ENCODE measurements at places on chromosomes 3 and 15.

- H3K36me3 ChIP-seq = no peaks in the 10 kb centered on the region
- DNase-seq = no peak
- no peak overlapping the region for H3K4me3 ChIP-seq
- no peaks in the 10 kb centered on the region for H3K27me3 ChIP-seq
- H3K4me1 ChIP-seq = peaks cover 28% of the 10 kb centered on the region
Measured at GRCh38 chr15:57575363-57575762, 16.3 kb upstream of the MYZAP start.

DNA sequence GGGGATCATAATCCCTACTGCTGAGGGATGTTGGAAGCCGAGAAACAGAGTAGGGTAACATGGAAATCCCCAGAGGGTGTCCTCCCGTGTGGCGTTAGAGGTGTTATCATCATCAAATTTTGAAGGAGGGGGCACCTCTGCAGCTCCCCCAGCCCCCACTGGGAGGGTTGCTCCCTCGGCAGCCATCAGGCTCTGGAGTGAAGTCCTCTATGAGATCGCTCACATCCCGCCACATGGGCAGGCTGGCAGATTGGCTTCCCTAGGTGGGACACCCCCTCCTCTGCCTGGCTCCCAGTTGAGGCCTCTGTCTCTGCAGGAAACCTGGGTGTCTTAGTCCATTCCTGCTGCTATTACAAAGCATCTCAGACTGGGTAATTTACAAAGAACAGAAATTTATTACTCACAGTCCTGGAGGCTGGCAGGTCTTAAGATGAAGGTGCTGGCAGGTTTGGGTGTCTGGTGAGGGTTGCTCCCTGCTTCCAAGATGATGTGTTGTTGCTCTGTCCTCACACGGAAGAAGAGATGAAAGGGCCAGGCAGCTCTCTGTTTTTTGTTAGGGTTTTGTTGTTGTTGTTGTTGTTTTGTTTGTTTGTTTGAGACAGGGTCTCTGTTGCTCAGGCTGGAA is 120.5 kb downstream of the NUP210 start:
- no peaks in the 10 kb centered on the region for H3K36me3 ChIP-seq
- H3K27ac ChIP-seq = no peak overlapping the region
- no peak overlapping the region for H3K4me3 ChIP-seq
- DNase-seq = no peak
- no peaks in the 10 kb centered on the region for H3K4me1 ChIP-seq

DNA sequence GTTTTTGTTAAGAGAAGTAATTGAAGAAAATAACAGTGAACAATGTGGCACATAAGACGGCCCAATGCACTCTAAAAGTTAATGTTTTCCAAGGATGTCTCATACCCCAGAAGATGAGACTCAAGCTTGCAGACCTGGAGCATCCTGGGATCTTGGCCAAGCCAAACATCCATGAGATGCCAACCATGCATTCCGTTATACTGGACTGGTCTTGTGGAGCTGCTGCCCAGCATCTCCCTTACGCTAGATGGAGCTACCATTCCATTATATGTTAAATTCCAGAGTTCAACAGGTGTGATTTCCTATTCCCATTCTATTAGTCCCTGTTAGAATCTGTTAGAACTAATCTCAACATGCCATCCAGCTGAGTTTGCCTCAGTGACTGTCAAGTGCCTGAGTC is 181.8 kb downstream of the PDCD6IP start:
- H3K27me3 ChIP-seq = no peaks in the 10 kb centered on the region
- no peak overlapping the region for H3K27ac ChIP-seq
- DNase-seq = peak; percentile 21
- no peak overlapping the region for H3K4me3 ChIP-seq

- peak overlapping the region; percentile 75 for H3K27ac ChIP-seq
- peak; percentile 33 for DNase-seq
- H3K4me1 ChIP-seq = peaks cover 49% of the 10 kb centered on the region
- H3K36me3 ChIP-seq = no peaks in the 10 kb centered on the region
Measured at GRCh38 chr15:85010386-85011159, 28.9 kb downstream of the PDE8A start.

DNA sequence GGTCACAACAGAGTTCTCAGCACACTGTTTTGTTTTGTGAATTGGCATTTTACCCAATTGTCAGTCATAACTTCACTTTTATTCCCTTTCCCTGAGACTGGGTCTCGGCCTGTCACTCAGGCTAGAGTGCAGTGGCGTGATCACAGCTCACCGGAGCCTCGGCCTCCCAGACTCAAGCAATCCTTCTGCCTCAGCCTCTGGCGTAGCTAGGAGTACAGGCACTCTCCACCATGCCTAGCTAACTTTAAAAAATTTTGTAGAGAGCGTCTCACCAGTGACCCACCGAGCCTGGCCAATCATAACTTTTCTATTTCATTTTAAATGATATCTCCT is 26.5 kb downstream of the TRIM71 start:
- no peak for DNase-seq
- H3K36me3 ChIP-seq = no peaks in the 10 kb centered on the region
- H3K4me1 ChIP-seq = peaks cover 67% of the 10 kb centered on the region
- no peaks in the 10 kb centered on the region for H3K27me3 ChIP-seq
- H3K27ac ChIP-seq = no peak overlapping the region
- no peak overlapping the region for H3K4me3 ChIP-seq

DNA sequence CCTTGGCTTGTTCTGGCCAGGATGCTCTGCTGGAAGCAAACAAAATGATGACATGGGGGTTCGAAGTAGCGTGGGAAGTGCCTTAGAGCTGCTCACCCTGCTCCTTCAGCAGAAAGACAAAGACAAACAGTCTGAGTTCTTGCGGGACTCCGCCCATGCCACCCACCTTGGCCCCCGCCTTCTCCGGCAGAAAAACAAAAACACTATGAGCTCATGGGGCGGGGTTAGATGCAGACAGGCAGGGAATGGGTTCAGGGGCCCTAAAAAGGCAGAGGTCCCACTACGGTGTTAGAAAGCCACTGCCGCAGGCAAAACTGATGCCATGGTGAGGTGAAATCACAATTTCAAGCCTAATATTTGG is 9.7 kb upstream of the NCKIPSD start:
- H3K4me3 ChIP-seq = no peak overlapping the region
- DNase-seq = no peak
- no peaks in the 10 kb centered on the region for H3K27me3 ChIP-seq
- H3K27ac ChIP-seq = no peak overlapping the region

DNA sequence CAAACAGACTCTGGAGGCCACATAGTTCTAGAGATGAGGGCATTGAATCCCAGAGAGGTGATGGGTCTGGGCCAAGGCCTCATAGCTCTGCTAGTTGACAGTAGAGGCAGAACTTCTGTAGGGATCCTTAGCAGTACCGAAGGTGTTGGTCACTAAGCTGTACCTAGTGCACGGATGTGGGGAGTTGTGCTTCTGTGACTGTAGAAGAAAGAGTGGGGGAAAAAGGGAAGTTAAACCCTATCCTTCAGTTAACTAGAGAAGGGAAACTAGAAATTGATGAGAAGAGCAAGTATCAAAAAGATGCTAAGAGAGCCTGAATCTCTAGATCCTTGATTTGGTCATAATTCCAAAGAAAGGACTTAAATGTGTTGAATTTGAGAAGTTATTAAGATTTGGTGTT is 186.7 kb downstream of the NFKBIZ start:
- H3K27me3 ChIP-seq = no peaks in the 10 kb centered on the region
- H3K4me3 ChIP-seq = no peak overlapping the region
- DNase-seq = no peak
- H3K36me3 ChIP-seq = no peaks in the 10 kb centered on the region

DNA sequence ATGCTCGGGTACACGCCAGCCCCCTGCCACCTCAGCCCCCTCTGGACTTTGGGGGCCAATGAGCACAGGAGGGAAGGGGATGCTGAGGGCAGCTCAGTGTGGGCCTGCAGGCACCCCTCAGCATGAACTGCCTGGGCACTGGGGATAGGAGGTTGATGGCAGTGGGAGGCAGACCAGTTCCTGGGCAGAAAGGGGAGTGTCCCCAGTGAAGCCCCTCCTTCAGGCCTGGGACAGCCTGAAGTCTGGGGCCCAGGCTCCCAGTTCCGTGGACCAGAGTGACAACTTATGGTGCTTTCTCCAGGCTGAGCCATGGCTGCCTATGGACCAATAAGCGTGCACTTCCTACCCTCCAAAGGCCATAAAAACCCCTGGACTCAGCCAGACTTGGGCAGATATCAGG is 63.3 kb upstream of the IMPG2 start:
- H3K27ac ChIP-seq = no peak overlapping the region
- peaks cover 6% of the 10 kb centered on the region for H3K36me3 ChIP-seq
- H3K4me3 ChIP-seq = no peak overlapping the region
- no peaks in the 10 kb centered on the region for H3K4me1 ChIP-seq
- no peaks in the 10 kb centered on the region for H3K27me3 ChIP-seq
- DNase-seq = no peak

DNA sequence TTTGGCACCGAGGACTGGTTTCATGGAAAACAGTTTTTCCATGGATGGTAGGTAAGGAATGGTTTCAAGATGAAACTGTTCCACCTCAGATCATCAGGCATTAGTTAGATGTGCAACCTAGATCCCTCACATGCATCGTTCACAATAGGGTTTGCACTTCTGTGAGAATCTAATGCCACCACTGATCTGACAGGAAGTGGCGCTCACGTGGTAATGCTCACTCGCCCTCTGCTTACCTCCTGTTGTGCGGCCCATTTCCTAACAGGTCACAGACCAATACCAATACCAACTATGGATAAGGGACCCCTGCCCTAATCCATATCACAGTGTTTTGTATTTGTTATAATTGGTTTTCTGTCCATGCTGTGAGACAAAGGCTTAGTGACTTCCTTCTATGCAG is 58.9 kb downstream of the SLMAP start:
- H3K27me3 ChIP-seq = no peaks in the 10 kb centered on the region
- H3K4me1 ChIP-seq = no peaks in the 10 kb centered on the region
- DNase-seq = no peak
- H3K36me3 ChIP-seq = no peaks in the 10 kb centered on the region
- H3K4me3 ChIP-seq = no peak overlapping the region
- no peak overlapping the region for H3K27ac ChIP-seq

DNA sequence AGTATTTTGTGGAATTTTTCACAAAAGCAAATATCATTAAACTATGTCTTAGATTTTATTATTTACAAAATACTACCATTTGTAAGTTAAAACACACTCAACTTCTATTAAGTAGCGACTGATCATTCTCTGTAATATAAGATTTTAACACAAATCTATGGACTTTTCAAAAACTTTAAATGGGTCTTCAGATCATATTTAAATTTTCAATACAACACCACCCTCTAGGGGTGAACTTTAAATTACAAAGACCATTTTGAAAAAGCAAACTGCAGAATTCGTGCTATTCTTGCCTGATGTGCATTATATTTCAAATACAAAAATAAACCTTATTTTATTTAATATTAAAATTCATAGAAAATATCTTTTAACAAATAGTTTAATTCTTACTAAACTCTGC is 8.2 kb upstream of the VGLL4 start:
- H3K27ac ChIP-seq = no peak overlapping the region
- no peak overlapping the region for H3K4me3 ChIP-seq
- no peaks in the 10 kb centered on the region for H3K27me3 ChIP-seq

DNA sequence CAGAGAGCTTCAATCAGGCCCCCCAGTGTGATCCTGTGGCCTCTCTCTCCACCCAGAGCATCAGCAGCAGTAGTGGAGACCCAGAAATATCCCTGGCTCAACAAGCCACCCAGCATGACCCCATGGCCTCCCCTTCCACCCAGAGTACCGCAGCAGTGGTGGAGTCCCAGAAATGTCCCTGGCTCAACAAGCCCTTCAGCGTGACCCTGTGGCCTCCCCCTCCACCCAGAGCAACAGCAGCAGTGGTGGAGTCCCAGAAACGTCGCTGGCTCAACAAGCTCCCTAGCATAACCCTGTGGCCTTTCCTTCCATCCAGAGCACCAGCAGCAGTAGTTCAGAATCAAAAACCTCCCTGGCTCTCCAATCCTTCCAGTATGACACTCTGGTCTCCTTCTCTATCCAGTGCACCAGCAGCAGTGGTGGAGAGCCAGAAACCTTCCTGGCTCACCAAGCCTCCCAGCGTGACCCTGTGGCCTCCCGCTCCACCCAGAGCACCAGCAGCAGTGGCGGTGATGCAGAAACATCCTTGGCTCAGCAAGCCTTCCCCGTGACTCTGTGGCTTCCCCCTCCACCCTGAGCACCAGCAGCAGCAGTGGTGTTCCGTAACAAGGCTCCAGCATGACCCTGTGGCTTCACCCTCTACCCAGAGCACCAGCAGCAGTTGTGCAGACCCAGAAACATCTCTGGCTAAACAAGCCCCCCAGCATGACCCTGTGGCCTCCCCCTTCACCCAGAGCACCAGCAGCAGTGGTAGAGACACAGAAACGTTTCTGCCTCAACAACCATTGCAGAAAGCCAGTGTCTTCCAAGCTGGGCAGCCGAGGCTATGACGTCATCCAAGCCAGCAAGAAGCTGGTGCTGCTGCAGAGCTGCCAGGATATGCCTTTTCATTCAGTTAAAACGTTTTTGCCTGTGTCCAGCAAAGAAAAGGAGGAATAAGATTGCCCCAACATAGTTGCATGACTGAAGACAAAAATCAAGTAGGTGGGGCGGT is 61.3 kb upstream of the TAMM41 start:
- H3K36me3 ChIP-seq = no peaks in the 10 kb centered on the region
- no peak overlapping the region for H3K27ac ChIP-seq
- H3K4me3 ChIP-seq = no peak overlapping the region
- no peaks in the 10 kb centered on the region for H3K27me3 ChIP-seq
- no peak for DNase-seq

DNA sequence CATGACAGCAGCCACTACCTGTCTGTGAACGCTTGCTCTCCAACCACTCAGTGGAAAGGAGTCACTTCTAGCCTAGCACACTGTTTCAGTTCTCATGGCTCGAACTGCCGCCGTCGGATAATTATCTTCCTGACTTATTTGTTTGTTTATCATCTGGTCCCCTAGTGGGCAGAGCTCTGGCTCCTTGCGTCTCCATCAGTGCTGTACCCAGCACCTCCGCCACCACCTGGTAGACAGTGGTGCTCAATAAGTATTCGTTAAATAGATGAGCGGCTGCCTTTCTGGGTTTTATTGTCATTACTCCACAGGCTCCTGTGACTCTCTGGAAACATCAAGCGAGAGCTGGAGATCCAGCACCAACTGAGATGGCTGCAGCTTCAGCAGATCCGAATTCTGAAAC is 297.5 kb downstream of the NTRK3 start:
- no peak overlapping the region for H3K27ac ChIP-seq
- no peak for DNase-seq
- no peaks in the 10 kb centered on the region for H3K36me3 ChIP-seq

GRCh38 chr3:137987723-137988122 is 22.2 kb upstream of the CLDN18 start:
- H3K4me1 ChIP-seq = no peaks in the 10 kb centered on the region
- H3K27me3 ChIP-seq = no peaks in the 10 kb centered on the region
- DNase-seq = no peak

DNA sequence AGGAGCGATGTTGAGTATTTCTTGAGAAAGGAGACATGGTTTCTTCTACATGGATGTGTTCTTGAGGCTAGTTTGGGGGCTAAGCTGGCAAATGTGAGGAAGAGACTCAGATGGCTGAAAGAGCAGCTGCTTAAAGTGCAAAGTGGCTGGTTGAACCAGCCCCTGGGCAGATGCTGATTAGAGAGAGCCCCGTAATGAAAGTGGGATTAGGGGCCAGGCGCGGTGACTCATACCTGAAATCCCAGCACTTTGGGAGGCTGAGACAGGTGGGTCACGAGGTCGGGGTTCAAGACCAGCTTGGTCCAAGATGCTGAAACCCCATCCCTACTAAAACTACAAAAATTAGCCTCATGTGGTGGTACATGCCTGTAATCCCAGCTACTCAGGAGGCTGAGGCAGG is 75.0 kb upstream of the GCNT3 start:
- H3K27ac ChIP-seq = no peak overlapping the region
- H3K4me1 ChIP-seq = peaks cover 13% of the 10 kb centered on the region
- no peak overlapping the region for H3K4me3 ChIP-seq
- no peak for DNase-seq

GRCh38 chr3:56291953-56292352 is 176.3 kb downstream of the ERC2 start:
- no peaks in the 10 kb centered on the region for H3K27me3 ChIP-seq
- H3K36me3 ChIP-seq = no peaks in the 10 kb centered on the region
- no peaks in the 10 kb centered on the region for H3K4me1 ChIP-seq
- H3K4me3 ChIP-seq = no peak overlapping the region
- H3K27ac ChIP-seq = no peak overlapping the region
- DNase-seq = no peak
